ENCODE measurements at places on chromosomes 12 and 14. TPM values are rescaled to one million over a fixed set of nuclear protein-coding genes. Genes with fewer than 3 reads are reported as not detected.

GRCh38 chr14:59069163-59069854 is 119.2 kb upstream of the DAAM1 start:
- no peak overlapping the region for H3K4me3 ChIP-seq
- no peak for DNase-seq
- no peaks in the 10 kb centered on the region for H3K36me3 ChIP-seq
- H3K27ac ChIP-seq: no peak overlapping the region
- no peaks in the 10 kb centered on the region for H3K27me3 ChIP-seq
- no peaks in the 10 kb centered on the region for H3K4me1 ChIP-seq

- no peaks in the 10 kb centered on the region for H3K36me3 ChIP-seq
- H3K4me3 ChIP-seq: no peak overlapping the region
- peak overlapping the region; percentile 73 for H3K27ac ChIP-seq
- no peaks in the 10 kb centered on the region for H3K27me3 ChIP-seq
- peaks cover 20% of the 10 kb centered on the region for H3K4me1 ChIP-seq
Observed at GRCh38 chr12:120235369-120236323, 29.9 kb downstream of the PXN start.

- H3K27me3 ChIP-seq: no peaks in the 10 kb centered on the region
- no peak for DNase-seq
- H3K4me3 ChIP-seq: no peak overlapping the region
- no peaks in the 10 kb centered on the region for H3K36me3 ChIP-seq
- H3K27ac ChIP-seq: no peak overlapping the region
Observed at GRCh38 chr12:121165316-121165715, 32.6 kb downstream of the P2RX7 start.

DNA sequence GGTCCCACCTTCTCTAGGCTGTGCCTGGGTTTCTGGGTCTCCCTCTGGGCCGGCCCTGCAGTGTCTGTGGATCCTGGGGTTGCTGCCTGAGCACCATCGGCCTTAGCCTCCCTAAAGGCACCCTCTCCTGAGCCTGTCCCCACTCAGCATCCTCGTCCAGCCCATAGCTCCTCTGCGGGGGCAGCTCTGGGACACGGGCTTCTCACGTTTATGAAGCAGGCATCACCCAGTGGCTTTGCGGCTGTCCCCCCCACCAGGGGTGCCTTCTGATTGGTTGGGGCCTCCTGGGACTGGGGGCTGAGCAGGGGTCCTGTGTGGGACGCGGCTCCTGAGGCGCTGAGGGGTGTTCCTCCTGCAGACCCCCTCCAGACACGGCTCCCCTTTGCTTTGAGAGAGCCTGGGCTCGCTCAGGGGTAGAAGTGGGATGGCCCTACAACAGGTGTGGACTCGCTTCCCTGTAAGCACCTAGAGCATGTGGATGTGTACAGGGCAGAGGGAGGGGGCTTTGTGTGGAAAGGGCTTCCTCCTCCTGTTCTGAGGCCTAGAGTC is 10.7 kb downstream of the ULK1 start:
- no peaks in the 10 kb centered on the region for H3K27me3 ChIP-seq
- H3K36me3 ChIP-seq: peaks cover 5% of the 10 kb centered on the region
- no peaks in the 10 kb centered on the region for H3K4me1 ChIP-seq
- H3K27ac ChIP-seq: no peak overlapping the region
- DNase-seq: no peak

DNA sequence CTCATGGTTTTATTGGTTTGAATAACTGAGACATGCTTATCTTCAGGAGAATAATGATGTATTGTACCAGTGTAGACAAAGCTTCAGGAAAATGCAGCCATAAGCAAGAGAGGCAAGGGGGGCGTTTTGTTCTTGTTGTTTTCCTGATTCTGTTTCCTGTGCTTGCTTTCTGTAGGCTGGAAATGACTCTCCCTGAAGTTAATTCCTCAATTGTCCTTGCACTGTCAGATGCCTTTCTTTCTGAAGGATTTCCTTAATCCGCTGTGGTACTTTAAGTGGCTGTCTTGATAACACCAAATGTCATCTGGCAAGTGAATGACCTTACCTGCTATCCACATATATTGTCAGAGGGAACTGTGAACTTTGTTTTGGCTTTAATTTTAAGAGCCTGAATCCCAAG is 220.0 kb downstream of the NEDD1 start:
- no peaks in the 10 kb centered on the region for H3K27me3 ChIP-seq
- no peaks in the 10 kb centered on the region for H3K36me3 ChIP-seq
- no peak overlapping the region for H3K27ac ChIP-seq

GRCh38 chr14:64478634-64479250 is 13.4 kb downstream of the AKAP5 start:
- H3K27me3 ChIP-seq: no peaks in the 10 kb centered on the region
- DNase-seq: no peak
- no peak overlapping the region for H3K27ac ChIP-seq
- no peaks in the 10 kb centered on the region for H3K4me1 ChIP-seq
- no peaks in the 10 kb centered on the region for H3K36me3 ChIP-seq
- H3K4me3 ChIP-seq: no peak overlapping the region

- DNase-seq: peak; percentile 47
- peaks cover 5% of the 10 kb centered on the region for H3K4me1 ChIP-seq
- no peaks in the 10 kb centered on the region for H3K27me3 ChIP-seq
- H3K27ac ChIP-seq: peak overlapping the region; percentile 86
- H3K36me3 ChIP-seq: no peaks in the 10 kb centered on the region
Observed at GRCh38 chr14:65101631-65102440, 481 bp downstream of the MAX start.

GRCh38 chr14:46653031-46653755 is 1.6 kb upstream of the RPL10L start:
- H3K27me3 ChIP-seq: no peaks in the 10 kb centered on the region
- H3K36me3 ChIP-seq: no peaks in the 10 kb centered on the region
- no peak overlapping the region for H3K27ac ChIP-seq
- DNase-seq: no peak
- H3K4me3 ChIP-seq: no peak overlapping the region
- no peaks in the 10 kb centered on the region for H3K4me1 ChIP-seq

DNA sequence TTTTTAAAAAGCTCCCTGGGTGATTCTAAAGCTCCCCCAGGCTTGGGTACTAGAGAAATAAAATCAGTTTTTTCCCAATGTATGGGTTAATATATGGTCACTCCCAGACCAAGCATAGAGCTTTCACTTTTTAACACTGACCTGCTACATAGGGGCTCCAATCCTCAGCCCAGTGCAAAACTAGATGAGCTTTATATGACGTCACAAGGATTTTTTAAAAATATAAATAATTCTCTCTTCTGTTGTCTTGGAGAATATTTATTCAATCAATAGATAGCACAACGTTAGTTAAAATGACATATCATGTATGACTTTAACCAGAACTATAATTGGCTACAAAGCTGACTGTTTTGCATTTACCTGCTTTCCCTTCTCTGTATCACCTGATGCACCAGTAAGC is 137.9 kb upstream of the TMCC3 start:
- no peaks in the 10 kb centered on the region for H3K36me3 ChIP-seq
- H3K4me3 ChIP-seq: no peak overlapping the region
- no peaks in the 10 kb centered on the region for H3K27me3 ChIP-seq
- no peak overlapping the region for H3K27ac ChIP-seq
- H3K4me1 ChIP-seq: no peaks in the 10 kb centered on the region

Gene ESR2
- 0.42 TPM for total RNA-seq

Gene GPRC5D
- 0.27 TPM for total RNA-seq

Gene SMAGP
- total RNA-seq: 74.4 TPM

Gene CCDC60
- 2.3 TPM for total RNA-seq

- H3K27ac ChIP-seq: no peak overlapping the region
- H3K36me3 ChIP-seq: no peaks in the 10 kb centered on the region
- no peaks in the 10 kb centered on the region for H3K27me3 ChIP-seq
- no peaks in the 10 kb centered on the region for H3K4me1 ChIP-seq
- DNase-seq: no peak
- H3K4me3 ChIP-seq: no peak overlapping the region
Observed at GRCh38 chr12:120019938-120020337, 30.9 kb downstream of the BICDL1 start.

DNA sequence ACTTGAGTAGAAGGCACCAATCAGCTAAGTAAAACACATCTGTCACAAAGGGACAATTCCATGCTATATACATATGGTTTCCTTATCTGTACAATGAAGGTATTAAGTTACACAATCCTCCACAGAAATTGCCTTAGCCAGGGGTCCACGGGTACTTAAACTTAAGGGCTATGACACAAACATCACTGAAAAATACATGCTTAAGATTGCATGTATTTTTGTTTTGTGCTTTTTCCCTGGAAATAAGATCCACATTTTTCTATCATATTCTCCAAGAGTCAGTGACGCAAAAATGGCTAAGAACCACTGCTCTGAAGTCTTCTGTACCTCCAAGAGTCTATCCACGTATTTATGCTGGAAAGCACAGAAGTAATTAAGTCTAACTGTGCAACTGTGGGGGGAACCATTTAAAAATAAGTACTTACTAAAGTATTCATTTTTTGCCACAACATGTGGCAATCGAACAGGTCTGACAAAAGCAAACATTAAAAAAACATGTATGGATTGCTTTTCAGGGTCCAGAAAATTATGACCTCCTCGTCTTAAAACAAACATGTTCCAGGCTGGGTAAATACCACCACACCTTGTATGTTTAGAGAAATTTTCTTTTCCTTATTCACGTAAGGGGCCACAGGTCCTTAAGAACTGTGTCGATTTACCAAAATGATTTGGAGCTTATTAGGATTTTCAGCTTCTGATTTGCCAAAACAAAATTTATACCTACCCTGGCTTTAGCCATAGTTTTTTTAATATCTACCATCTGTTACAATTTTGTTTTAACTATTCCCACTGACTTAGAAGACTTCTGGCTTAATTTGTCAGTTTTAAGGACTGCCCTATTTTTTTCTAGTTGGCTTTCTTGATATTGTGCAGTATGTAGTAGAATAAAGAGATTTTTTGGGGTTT is 2.8 kb downstream of the SLC38A2 start:
- no peak for DNase-seq
- peak overlapping the region; percentile 54 for H3K4me3 ChIP-seq
- peak overlapping the region; percentile 97 for H3K27ac ChIP-seq
- H3K36me3 ChIP-seq: peaks cover 11% of the 10 kb centered on the region

Gene GDF11
- total RNA-seq: 3.7 TPM

Gene REP15
- total RNA-seq: 58.5 TPM

DNA sequence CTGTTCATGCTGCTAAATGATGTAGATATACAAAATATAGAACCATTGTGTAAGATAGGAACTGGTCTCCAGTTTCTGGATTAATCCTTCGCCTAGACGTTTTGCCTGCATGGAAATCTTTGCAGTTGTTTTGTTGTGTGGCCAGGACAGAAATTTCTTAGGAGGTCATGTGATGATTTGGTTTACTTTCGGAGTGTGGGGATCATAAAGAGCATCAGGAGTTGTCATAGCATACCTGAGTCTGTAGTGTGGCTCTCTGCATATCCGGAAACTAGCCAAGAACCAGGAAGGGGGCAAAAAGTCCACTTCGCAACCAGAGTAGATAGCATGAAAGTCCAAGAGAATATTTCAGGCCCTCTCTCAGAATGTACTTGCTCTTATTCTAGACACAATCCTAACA is 3.1 kb downstream of the SAMD4A start:
- no peaks in the 10 kb centered on the region for H3K4me1 ChIP-seq
- no peaks in the 10 kb centered on the region for H3K36me3 ChIP-seq
- peak overlapping the region; percentile 5 for H3K27ac ChIP-seq
- no peaks in the 10 kb centered on the region for H3K27me3 ChIP-seq
- no peak overlapping the region for H3K4me3 ChIP-seq

- peaks cover 34% of the 10 kb centered on the region for H3K36me3 ChIP-seq
- no peak for DNase-seq
- no peaks in the 10 kb centered on the region for H3K27me3 ChIP-seq
- H3K4me1 ChIP-seq: no peaks in the 10 kb centered on the region
- no peak overlapping the region for H3K4me3 ChIP-seq
Observed at GRCh38 chr14:103343164-103343879, 9.3 kb downstream of the EIF5 start.

Gene KRT7
- 4.0 TPM for total RNA-seq

- H3K4me3 ChIP-seq: no peak overlapping the region
- H3K27ac ChIP-seq: no peak overlapping the region
- H3K4me1 ChIP-seq: no peaks in the 10 kb centered on the region
Observed at GRCh38 chr12:13156277-13156676, 40.2 kb upstream of the EMP1 start.

Gene FOXN4
- total RNA-seq: not detected

DNA sequence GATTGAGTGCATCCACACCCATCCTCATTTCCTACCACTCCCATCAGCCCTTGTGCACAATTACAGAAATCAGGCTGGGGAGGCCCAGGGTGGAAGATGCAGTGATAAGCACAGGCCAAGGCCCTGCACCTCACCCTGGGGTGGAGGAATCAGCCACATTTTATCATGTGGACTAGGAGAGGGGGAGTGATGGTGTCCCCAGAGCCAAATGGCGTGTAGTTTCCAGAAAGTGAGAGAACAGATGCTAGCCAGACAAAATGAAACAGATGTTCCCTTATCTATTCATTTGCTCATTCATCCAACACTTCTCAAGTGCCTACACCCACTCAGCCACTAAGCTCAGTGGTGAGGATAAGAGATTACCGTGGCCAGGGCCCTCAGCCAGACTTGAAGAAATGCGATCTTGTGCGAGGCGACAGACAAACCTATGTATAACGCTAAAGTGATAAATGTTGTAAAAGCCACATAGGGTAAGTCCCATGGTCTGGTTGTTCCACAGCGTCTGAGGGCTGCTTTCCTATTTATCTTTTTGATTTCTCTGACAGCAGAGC is 93.6 kb downstream of the STAB2 start:
- H3K27ac ChIP-seq: peak overlapping the region; percentile 22
- H3K4me3 ChIP-seq: no peak overlapping the region
- no peaks in the 10 kb centered on the region for H3K36me3 ChIP-seq
- peak; percentile 70 for DNase-seq
- H3K27me3 ChIP-seq: no peaks in the 10 kb centered on the region
- peaks cover 17% of the 10 kb centered on the region for H3K4me1 ChIP-seq

DNA sequence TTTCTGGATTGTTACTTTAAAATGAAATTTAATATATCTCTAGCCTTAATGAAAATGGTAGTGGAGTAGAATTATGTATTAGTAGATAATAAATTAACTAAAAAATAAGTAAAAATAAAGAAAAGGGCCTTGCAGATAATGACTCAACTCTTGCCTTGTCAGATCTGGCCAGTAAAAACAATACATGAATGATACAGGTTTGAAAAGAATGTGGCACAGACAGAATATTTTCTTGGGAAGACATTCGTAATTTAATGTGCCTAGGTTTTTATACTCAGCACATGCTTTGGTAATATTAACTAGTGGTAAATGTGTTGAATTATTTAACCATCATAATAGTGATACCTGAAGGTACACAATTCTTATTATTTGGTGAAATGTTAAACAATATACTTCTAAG is 28.3 kb downstream of the ATF7IP start:
- no peaks in the 10 kb centered on the region for H3K27me3 ChIP-seq
- H3K4me3 ChIP-seq: no peak overlapping the region
- no peak for DNase-seq
- H3K36me3 ChIP-seq: no peaks in the 10 kb centered on the region
- no peaks in the 10 kb centered on the region for H3K4me1 ChIP-seq

- no peak overlapping the region for H3K27ac ChIP-seq
- no peak for DNase-seq
- H3K4me3 ChIP-seq: no peak overlapping the region
- no peaks in the 10 kb centered on the region for H3K27me3 ChIP-seq
- no peaks in the 10 kb centered on the region for H3K4me1 ChIP-seq
Observed at GRCh38 chr12:71277866-71278265, 120.1 kb upstream of the TSPAN8 start.

GRCh38 chr12:80643961-80644360 is 63.5 kb upstream of the MYF6 start:
- H3K4me3 ChIP-seq: no peak overlapping the region
- H3K27me3 ChIP-seq: no peaks in the 10 kb centered on the region
- no peak overlapping the region for H3K27ac ChIP-seq
- H3K36me3 ChIP-seq: no peaks in the 10 kb centered on the region
- DNase-seq: no peak
- no peaks in the 10 kb centered on the region for H3K4me1 ChIP-seq

Gene C12orf75
- 77.9 TPM for total RNA-seq

Gene RBP5
- 2.4 TPM for total RNA-seq

- H3K36me3 ChIP-seq: no peaks in the 10 kb centered on the region
- DNase-seq: no peak
- H3K27me3 ChIP-seq: no peaks in the 10 kb centered on the region
- no peaks in the 10 kb centered on the region for H3K4me1 ChIP-seq
- no peak overlapping the region for H3K4me3 ChIP-seq
Observed at GRCh38 chr12:54701940-54702592, 53.9 kb upstream of the DCD start.

Data from colonic mucosa (tissue), 4 donors.